Heart left ventricle (tissue), 16 donors: ENCODE measurements at places on chromosomes 11 and 22. TPM values are rescaled to one million over a fixed set of nuclear protein-coding genes. Genes with fewer than 3 reads are reported as not detected.

UCP3 gene
- polyA plus RNA-seq = 1.4 TPM

GGT5 gene
- polyA plus RNA-seq = 41.6 TPM

UBQLNL gene
- polyA plus RNA-seq = 0.23 TPM

RFPL1 gene
- not detected for polyA plus RNA-seq

FBLN1 gene
- 22.4 TPM for polyA plus RNA-seq

OR4A16 gene
- polyA plus RNA-seq = not detected

TMEM179B gene
- polyA plus RNA-seq = 47.3 TPM

PRRG4 gene
- 0.14 TPM for polyA plus RNA-seq

B4GALNT4 gene
- 0.91 TPM for polyA plus RNA-seq

SLC7A4 gene
- not detected for polyA plus RNA-seq

NLRP10 gene
- polyA plus RNA-seq = not detected

SLC22A9 gene
- polyA plus RNA-seq = not detected

CDC42EP2 gene
- 10.3 TPM for polyA plus RNA-seq

OR51B4 gene
- not detected for polyA plus RNA-seq

OLFML1 gene
- 1.8 TPM for polyA plus RNA-seq

CHEK1 gene
- 1.5 TPM for polyA plus RNA-seq

P2RY2 gene
- polyA plus RNA-seq = 20.0 TPM

NXPE1 gene
- not detected for polyA plus RNA-seq

OR5AR1 gene
- polyA plus RNA-seq = not detected

MUC6 gene
- 0.06 TPM for polyA plus RNA-seq

CD82 gene
- polyA plus RNA-seq = 25.2 TPM

MMP7 gene
- polyA plus RNA-seq = not detected

SCN2B gene
- polyA plus RNA-seq = 5.0 TPM

RTL10 gene
- 4.6 TPM for polyA plus RNA-seq

VPREB1 gene
- not detected for polyA plus RNA-seq

CXCR5 gene
- polyA plus RNA-seq = 0.27 TPM

TALDO1 gene
- polyA plus RNA-seq = 123 TPM

RIMBP3C gene
- polyA plus RNA-seq = not detected

LPXN gene
- polyA plus RNA-seq = 2.8 TPM

MS4A4A gene
- 4.3 TPM for polyA plus RNA-seq

PVALB gene
- polyA plus RNA-seq = not detected

OR51M1 gene
- polyA plus RNA-seq = not detected

FOXRED2 gene
- 3.5 TPM for polyA plus RNA-seq

LGR4 gene
- 7.4 TPM for polyA plus RNA-seq

CRYBA4 gene
- not detected for polyA plus RNA-seq

UBTFL1 gene
- not detected for polyA plus RNA-seq

CCND1 gene
- 50.5 TPM for polyA plus RNA-seq

C22orf42 gene
- not detected for polyA plus RNA-seq

ZNF280A gene
- not detected for polyA plus RNA-seq

FXYD2 gene
- 1.8 TPM for polyA plus RNA-seq

CDC42BPG gene
- 0.15 TPM for polyA plus RNA-seq

IRAG1 gene
- 3.0 TPM for polyA plus RNA-seq

OR51G1 gene
- not detected for polyA plus RNA-seq

PHOX2A gene
- polyA plus RNA-seq = not detected

SCGB1D2 gene
- 0.36 TPM for polyA plus RNA-seq

SHISA8 gene
- polyA plus RNA-seq = 1.7 TPM

SCUBE1 gene
- polyA plus RNA-seq = 0.04 TPM

OR8G5 gene
- not detected for polyA plus RNA-seq

CARD18 gene
- not detected for polyA plus RNA-seq

SSTR3 gene
- not detected for polyA plus RNA-seq

IGSF9B gene
- 30.3 TPM for polyA plus RNA-seq

IL18 gene
- 3.4 TPM for polyA plus RNA-seq

APOBEC3A gene
- polyA plus RNA-seq = 1.4 TPM

DRICH1 gene
- 0.11 TPM for polyA plus RNA-seq

IFITM10 gene
- 0.19 TPM for polyA plus RNA-seq
